BJ (cell line): ENCODE measurements at places on chromosomes 4 and X. TPM values are rescaled to one million over a fixed set of nuclear protein-coding genes. Genes with fewer than 3 reads are reported as not detected.

ARR3 gene
- polyA plus RNA-seq, result not detected in 2 replicates

- no peak for DNase-seq
Observed at GRCh38 chr4:113052379-113052951, 3.0 kb downstream of the ANK2 start.

- DNase-seq, result no peak
Observed at GRCh38 chrX:18390941-18391538, 34.4 kb upstream of the CDKL5 start.

DNA sequence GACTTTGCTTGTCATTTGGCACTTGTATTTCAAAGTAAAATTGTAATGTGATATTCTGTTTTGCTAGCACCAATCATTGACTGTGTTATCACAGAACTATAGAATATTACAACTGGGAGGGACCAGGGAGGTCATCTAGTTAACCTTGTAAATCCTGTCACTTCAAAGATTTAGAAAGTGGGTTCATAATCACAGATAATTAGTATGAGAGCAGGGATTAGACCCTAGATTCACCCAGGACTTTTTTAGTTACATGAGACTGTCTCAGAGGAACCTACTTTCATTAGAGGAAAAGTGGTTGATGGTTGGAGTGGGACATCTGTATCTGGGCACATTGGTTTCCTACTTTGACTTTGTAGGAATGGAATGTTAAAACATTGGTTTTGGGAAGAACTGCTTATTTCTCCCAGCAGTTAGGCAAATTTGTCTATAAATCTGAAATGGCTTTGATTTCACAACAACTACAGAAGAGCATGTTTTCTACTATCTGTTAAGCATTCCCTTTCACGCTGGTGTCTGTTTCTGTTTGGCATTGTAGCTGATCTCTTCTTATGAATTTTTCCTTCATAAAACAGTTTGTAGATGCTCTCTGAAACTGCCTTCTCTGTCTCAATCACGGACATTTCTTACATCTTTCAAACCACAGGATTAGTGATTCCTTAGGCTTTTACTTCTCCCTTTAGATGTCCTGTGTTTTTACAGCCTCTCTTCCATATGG, 144.1 kb downstream of the DIPK2B start:
- peak; percentile 5 for DNase-seq

DNA sequence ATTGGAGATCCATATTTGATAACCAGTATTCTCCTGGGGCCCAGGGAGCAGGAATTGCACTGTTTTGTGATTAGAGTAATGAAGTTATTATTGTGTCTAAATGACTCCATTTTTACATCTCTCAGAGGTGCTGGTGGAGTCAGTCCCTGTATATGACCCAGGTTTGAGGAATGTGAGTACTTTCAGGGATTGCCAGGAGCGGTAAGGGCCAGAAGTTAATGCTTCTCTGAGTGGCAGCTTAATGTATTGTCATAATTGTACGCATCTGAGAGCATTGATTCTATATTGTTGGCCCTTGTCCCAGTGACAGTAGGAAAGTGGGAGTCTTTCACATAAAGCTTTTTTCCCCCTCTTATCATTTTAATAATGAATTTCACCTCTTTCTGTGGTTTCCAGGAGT, 146.2 kb downstream of the GATB start:
- no peak for DNase-seq

ANOS1 gene
- polyA plus RNA-seq, result 0.74 and 0.89 TPM in 2 replicates

DUX4 gene
- polyA plus RNA-seq, result not detected in 2 replicates

TMPRSS11A gene
- not detected in 2 replicates for polyA plus RNA-seq

SMIM10L2A gene
- polyA plus RNA-seq, result 0.05 and 0.09 TPM in 2 replicates

SCD5 gene
- 32.5 and 34.6 TPM in 2 replicates for polyA plus RNA-seq

SMR3B gene
- not detected in 2 replicates for polyA plus RNA-seq

GRCh38 chrX:39020051-39020669, 218.9 kb downstream of the MID1IP1 start:
- DNase-seq, result no peak

DNA sequence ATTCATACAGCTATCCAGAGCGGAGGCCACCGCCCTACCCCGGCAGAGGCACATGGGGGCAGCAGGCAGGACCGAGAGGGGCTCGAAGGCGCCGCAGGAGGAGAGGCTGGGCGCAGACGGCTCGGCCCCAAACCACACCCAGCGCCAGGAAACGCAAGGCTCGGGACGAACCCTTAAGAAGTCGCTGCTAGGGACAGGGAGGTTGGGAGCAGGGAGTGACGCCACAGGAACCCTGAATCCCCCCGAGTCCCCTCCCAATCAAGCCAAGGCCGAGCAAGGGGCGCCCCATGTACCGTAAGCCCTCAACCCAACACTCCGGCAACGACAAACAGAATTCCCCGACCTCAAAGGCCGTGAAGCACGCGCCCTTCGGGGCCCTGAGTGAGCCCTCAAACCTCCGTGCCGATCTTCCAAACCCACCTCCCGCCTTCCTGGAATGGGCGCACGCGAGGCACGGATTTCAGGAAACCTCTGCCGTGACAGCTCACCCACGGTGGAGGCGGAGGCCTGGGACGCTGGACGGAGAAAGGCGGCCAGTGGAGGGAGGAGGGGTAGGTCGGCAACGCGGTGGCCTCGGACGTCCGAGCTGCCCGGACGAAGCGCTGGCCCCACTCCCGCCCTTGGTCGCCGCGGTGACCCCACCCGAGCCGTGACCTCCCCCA, 1.8 kb downstream of the ZFYVE28 start:
- DNase-seq, result no peak
